ENCODE measurements at places on chromosomes 7 and 10.

GRCh38 chr10:46317370-46317769, 30.6 kb downstream of the ANTXRL start:
- DNase-seq, result no peak

- DNase-seq, result peak; percentile 17
These were observed 792 bp downstream of the ZNF746 start for GRCh38 chr7:149496642-149497391.

- no peak for DNase-seq
These were observed 7.1 kb upstream of the C10orf105 start for GRCh38 chr10:71726580-71727104.

DNA sequence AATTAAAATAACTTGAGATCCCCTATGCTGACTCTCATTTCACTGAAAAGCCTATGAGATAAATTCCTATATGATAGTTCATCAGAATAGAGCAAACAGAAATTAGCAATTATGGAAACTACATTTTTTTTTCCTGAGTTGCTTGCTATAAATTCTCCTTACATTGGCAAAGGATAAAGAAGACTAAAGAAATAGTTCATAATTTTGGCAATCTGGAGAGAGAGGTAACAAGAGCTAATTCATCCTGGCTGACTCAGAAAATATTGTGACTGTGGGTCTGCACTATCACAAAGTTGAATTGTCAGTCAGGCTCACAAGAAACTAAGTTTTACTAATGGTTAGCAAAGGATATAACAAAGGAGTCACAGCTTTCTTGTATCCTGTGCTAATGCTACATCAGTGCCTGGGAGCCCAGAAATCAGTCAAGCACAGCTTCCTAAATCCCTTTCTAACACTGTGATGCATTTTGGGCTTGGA, 483.0 kb downstream of the MAGI2 start:
- DNase-seq, result peak; percentile 73

GRCh38 chr7:66604198-66604597, 24.5 kb upstream of the KCTD7 start:
- DNase-seq, result no peak

- peak; percentile 72 for DNase-seq
These were observed 66.3 kb upstream of the CAV2 start for GRCh38 chr7:116433246-116433645.

DNA sequence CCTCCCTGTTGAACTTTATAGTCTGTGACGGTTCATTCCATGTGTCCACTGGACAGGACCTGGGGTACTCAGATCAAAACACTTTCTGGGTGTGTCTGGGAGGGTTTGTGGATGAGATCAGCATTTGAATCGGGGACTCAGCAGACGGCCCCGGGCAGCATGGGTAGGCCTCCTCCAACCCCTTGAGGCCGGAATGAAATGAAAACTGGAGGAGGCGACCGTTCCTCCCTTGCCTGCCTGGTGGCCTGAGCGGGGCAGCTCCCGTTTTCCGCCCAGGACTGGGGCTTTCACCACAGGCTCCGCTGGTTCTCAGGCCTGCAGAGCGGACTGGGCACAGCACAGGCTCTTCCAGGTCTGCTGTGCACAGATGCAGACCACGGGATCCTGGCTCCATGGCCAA, 247.7 kb downstream of the MAD1L1 start:
- DNase-seq, result no peak

DNA sequence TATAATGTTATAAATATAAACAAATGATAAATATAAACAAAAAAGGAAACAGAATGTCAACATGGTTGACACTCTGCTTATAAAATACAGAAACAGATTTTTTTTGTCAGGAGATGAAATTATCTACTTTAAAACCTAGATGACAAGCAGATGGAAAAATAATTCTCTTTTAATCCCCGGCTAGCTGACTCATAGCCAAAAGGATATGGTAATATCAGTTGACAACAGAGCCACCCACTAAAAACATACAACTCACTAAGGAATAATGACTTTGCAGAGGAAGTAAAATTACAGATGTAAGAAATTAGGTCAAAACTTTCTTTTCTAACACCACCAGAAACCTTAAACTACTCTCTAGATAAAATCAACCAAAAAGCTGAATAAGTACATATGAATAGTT, 131.1 kb upstream of the ABCB5 start:
- DNase-seq, result no peak

DNA sequence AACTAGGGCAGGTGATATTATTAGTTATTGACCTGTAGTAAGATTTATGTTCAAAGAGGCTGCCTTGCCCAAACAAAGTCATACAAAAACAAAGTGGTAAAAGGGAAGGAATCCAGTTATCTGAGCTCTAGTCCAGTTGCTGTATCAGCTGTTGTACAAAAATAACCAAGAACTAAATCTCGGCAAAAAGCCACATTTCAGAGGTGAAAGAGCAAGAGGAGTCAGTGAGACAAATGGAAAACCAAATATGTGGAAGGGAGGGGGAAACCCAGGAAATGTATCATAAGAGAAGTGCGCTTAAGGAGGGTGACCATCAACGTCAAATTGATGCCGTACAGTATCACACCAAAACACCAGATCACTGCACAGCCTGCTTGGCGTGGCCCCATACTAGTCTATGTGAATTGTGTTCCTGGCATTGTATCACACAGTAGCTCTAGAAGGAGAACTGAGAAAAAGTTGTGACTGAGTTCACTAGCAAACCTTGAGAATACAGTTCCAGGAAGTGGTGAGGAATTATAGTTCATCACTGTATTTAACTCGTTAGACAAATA, 6.4 kb downstream of the AGBL3 start:
- DNase-seq, result no peak

DNA sequence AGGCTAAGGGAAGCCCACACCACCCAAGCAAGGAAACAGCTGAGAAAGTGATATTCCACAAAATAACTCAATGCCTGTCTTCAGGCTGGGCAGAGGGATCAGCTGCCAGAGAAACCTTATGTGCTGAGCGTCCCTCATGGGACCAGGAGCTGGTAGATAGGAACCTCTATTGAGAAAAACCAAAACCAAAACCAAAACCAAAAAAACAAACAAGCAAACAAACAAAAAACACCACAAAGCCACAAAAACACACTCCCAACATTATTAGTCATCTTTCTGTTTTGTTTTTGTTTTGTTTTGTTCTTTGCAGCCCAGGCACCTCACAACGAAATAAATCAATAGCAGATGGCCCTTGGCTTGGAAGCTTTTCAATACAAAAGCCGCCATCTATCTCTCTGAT, 760.8 kb upstream of the CELF2 start:
- no peak for DNase-seq

GRCh38 chr10:75439811-75440210, 8.4 kb downstream of the LRMDA start:
- no peak for DNase-seq

GRCh38 chr7:923108-924041, 31.1 kb downstream of the ADAP1 start:
- DNase-seq, result peak; percentile 43

DNA sequence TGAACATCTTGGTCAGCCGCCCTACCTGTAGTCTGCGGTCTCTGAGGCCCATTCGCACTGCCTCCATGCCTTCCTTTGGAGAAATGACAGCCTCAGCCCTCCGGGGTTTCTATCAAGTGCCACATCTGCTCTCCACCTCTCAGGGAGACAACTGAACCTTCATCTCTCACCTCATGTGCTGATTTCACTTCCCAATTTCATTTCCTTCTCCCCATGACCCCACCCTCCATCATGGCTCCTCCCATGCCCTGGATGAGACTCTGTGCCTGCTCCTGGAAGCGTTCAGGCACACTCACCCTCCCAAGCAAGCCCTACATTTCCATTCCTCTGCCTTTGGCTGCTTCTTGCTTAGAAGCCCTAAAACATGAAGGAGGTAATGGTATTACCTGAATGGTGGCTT, 7.8 kb upstream of the SCD start:
- no peak for DNase-seq

DNA sequence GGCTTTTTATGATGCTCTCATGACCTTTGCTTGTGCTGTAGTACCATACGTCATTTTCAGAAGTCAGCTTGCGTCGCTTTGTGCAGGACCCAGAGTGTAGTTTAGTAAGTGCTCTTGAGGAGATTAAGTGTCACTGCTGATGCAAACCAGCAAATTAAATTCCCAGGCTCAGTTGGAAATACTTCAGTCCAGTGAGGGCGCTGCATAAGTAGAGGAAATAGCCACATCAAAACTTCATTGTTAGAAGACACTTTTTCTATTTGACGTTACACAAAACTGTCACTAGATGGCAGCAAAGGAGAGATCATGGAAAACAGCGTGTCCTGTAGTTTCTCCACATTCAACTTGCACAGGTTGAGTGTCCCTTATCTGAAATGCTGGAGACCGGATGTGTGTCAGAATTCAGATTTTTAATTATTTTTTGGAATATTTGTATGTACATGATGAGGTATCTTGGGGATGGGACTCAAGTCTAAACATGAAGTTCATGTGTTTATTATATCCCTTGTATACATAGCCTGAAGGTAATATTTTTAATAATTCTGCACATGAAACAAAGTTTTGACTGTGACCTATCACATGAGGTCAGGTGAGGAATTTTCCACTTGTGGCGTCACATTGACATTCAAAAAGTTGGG, 7.9 kb downstream of the ZNF22 start:
- peak; percentile 86 for DNase-seq

- peak; percentile 21 for DNase-seq
These were observed 839 bp downstream of the IKZF5 start for GRCh38 chr10:123007558-123008354.

DNA sequence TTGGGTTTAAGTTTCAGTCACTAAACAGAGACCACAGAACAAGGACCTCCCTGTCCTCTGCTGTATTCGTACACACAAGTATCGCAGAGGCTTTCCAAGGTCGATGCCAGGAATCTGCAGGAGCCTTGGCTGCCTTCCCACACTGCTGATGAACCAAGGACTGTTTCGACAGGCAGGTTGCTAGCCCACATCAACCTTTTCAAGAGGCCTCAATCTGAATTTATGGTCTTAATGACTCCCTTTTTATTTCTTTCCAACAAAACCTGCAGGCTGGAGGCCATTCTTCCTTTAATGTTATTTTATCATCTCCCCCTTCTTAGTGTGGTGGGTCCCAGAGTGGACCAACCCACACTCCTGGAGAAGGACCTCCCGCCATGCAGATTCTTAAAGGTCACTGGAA, 45.6 kb downstream of the JCAD start:
- peak; percentile 56 for DNase-seq

DNA sequence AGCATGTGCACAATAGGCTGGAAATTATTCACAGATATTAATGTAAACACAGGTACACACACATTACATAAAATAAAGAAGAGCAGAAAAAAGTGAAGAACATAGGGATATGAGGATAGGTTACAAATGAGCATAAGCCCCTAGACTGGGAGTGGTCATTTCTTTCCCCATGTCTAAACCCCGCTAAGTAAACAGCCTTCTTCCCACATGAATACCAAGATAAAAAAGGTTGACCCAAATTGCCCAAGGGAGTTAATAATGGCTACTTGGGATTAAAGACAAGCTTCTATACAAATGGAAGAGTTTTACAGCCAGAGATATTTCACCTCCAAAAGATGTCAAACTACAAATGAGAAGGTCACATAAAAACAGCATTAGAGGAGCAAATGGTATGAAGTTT, 527.1 kb upstream of the CELF2 start:
- no peak for DNase-seq

DNA sequence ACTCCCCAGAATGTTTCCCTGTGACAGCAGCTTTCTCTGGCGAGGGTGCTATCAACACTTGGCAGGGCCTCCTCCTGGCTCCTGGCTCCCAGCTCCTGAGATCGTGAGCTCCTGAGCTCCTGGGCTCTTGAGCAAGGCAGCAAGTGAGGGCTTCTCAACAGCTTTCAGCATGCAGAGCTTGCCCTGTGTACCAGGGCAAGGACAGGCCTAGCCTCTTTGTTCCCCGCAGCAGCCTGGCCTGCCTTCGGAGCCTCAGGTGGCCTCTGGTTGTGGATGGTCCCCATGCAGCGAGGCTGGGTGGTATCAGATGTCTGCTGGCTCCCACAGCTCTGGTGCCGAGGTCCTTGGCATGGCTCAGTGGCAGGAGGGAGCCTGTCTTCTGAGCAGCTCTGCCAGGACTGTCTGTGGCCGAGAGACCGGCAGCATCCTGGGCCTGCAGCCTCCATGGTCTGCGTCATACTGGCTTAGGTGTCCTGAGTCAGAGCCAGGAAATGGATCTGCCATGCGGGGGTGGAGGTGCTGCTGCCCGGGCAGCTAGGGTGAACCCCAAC, 44.2 kb downstream of the ZMIZ1 start:
- peak; percentile 74 for DNase-seq

GRCh38 chr10:31299119-31299518, 19.9 kb upstream of the ZEB1 start:
- DNase-seq, result no peak

GRCh38 chr7:29511337-29511736, 52.3 kb upstream of the PRR15 start:
- DNase-seq, result no peak

DNA sequence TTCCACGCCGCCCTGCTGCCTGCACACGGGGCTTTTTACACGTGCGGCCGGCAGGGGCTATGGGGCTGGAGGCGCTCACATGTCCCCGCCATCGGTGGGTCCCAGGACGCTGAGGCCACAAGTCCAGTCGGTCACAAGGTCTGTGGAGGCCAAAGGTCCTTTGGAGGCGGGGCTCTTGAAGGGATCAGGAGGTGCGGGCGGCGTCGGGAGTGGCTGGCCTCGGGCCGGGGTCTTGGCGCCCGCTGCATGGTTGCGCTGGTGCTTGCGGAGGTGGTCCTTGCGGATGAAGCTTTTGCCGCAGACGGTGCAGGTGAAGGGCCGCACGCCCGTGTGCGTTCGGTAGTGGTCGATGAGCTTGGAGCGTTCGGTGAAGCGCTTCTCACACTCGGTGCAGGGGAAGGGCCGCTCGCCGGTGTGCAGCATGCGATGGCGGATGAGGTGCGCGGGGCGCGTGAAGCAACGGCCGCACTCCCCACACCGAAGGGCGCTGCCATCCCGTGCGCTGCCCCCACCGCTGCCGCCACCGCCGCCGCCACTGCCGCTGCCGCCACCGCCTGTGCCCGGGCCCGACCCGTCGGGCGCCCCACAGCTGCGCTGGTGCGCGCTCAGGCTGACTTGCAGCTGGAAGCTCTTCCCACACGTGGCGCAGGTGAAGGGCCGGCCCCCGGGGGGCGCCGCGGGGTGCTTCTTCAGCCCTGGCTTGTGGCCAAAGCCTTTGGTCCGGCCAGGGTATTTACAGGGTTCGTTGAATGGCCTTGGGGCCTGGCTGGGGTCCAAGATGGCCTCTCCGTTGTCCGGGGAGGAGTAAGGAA, 13.7 kb upstream of the ZNF777 start:
- no peak for DNase-seq
